Endothelial cell (in vitro differentiated cells): ENCODE measurements at places on chromosomes 5 and 9.

DNA sequence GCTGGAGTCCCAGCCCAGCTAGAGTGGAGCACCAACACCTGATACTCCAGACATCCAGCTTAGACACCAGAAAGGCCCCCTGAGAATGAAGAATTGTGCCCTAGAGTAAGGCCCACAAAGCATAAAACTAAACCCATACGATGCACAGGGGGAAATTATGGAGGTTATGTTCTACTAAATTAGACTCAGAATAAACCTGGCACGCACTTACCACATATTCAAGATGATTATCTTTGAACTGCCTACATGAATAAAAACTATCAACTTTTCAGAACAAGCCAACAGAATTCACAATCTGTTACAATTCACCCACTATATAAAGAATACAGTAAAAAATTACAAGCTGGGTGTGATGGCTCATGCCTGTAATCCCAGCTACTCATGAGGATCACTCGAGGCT, 168.5 kb downstream of the CPLANE1 start:
- H3K27me3 ChIP-seq: no peaks in the 10 kb centered on the region
- H3K4me3 ChIP-seq: no peak overlapping the region
- peaks cover 11% of the 10 kb centered on the region for H3K4me1 ChIP-seq
- H3K27ac ChIP-seq: no peak overlapping the region
- peaks cover 22% of the 10 kb centered on the region for H3K36me3 ChIP-seq

DNA sequence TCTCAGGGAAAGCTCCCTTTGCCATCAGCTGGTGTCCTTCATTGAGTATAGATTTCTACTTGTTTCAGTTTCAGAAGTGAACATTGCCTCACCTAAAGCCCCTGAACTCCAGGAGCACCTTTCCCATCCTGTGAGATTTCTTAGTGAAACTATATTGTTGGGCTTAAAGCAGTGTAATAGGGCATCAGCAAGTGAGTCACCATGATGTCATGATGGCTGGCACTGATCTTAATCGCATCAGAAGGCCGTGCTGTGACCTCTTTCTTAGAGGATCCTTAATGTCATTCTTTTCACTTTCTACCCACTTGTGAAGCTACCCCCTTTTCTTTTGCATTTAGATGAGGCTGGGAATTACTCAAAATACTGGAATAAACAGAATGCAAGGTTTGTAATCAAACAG, 401.3 kb downstream of the MTRR start:
- DNase-seq: no peak
- H3K4me1 ChIP-seq: no peaks in the 10 kb centered on the region
- H3K4me3 ChIP-seq: no peak overlapping the region
- H3K36me3 ChIP-seq: no peaks in the 10 kb centered on the region

GRCh38 chr5:62574599-62574998, 4.0 kb upstream of the LRRC70 start:
- peaks cover 2% of the 10 kb centered on the region for H3K27me3 ChIP-seq
- H3K27ac ChIP-seq: no peak overlapping the region
- H3K36me3 ChIP-seq: no peaks in the 10 kb centered on the region
- peaks cover 31% of the 10 kb centered on the region for H3K4me1 ChIP-seq
- no peak overlapping the region for H3K4me3 ChIP-seq

DNA sequence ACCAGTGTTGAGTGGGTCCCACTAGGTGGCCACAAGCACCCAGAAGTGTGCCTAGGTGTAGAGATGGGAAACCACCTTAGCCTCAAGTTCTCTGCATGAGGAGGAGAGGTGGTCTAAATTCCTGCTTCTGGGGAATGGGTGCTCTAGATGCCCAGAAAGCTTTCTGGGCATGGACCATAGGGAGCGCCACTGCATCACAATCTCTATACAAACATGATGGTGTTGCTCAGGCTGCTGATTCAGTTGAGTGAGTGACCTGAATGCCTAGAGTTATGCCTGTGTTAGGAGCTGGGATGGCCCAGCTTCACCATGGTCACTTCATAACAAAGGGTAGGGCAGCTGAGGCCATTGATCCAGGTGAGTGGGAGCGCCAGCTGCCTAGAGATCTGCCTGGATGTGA, 667.9 kb upstream of the ARRDC3 start:
- H3K27me3 ChIP-seq: no peaks in the 10 kb centered on the region
- H3K27ac ChIP-seq: no peak overlapping the region
- no peak for DNase-seq
- H3K4me3 ChIP-seq: no peak overlapping the region
- no peaks in the 10 kb centered on the region for H3K4me1 ChIP-seq

- no peak overlapping the region for H3K4me3 ChIP-seq
- H3K27me3 ChIP-seq: no peaks in the 10 kb centered on the region
- no peak for DNase-seq
- H3K4me1 ChIP-seq: no peaks in the 10 kb centered on the region
- no peak overlapping the region for H3K27ac ChIP-seq
- peaks cover 12% of the 10 kb centered on the region for H3K36me3 ChIP-seq
Observed at GRCh38 chr9:125538092-125538473, 168.9 kb downstream of the MAPKAP1 start.
